ENCODE measurements at places on chromosomes 1 and 21. TPM values are rescaled to one million over a fixed set of nuclear protein-coding genes. Genes with fewer than 3 reads are reported as not detected.

Gene ALPL
- total RNA-seq, result 10.5 TPM

Gene HSD3B2
- total RNA-seq, result not detected

Gene ACTL8
- total RNA-seq, result not detected

Gene PTGER3
- 7.0 TPM for total RNA-seq

Gene LAX1
- 0.20 TPM for total RNA-seq

Gene AMIGO1
- total RNA-seq, result 18.9 TPM

Gene GPA33
- 0.44 TPM for total RNA-seq

DNA sequence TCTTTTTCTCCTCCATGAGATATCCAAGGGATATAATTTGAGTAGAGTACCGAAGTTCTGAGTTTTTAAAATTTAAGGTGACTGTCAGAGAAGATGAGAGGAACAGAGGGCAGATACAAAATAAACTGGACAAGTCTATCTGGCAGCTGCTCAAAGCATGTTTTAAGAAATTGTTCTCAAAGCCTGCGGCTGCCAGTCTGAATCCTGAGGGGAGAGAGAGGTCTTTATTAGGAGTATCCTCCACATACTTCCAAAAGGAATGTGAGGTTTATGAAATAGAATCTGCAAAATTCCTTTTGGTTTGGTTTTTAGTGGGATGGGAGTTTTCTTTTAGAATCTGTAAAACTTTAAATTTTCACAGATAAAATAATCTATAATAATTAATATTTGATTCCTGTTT is 41.3 kb downstream of the TTC13 start:
- DNase-seq, result no peak

- DNase-seq, result no peak
Observed at GRCh38 chr1:172154551-172154950, 265.9 kb upstream of the C1orf105 start.

DNA sequence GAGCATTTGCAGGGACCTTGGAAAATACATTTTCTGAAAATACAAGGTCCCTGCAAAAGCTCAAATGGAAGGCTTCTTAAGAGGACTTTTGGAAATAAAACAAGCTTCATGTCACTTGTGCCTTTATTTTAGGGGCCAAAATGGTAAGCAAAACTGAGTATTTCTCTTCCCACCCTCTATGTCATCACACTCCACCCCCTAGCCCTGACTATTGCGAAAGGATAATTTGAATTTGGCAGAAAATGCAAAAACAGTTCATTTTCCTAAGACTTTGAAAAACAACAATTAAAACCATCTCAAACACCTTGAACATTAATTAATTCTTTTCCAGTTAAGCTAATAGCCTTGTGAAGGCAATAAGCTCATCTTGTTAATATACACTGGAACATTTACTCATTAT is 201.7 kb downstream of the TM2D1 start:
- no peak for DNase-seq

- DNase-seq, result no peak
Observed at GRCh38 chr1:65176056-65176450, 28.1 kb downstream of the AK4 start.

DNA sequence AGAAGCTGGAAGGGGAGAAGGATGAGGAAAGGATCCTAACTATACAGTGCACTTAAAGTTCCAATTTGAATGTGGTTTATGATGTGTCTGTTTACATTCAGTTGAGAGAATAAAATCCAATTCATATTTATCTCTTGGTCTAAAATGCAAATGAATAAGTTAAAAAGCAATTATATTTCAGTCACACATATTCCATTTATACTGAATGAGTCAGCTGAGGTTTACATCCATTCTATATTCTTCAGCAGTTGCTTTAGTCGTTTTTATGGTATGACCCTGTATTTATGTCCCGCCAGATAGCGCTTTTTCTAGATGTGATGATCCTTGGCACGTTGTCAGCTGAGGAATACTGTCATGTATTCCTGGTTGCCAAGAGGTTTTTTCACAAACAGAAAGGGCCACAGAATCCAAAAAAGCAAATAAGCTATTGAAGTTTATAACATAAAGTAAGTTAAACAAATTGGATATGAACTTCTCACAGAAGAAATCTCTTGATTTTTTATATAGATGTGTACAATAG is 866.2 kb downstream of the NCAM2 start:
- peak; percentile 34 for DNase-seq

- peak; percentile 55 for DNase-seq
Observed at GRCh38 chr1:209937996-209938959, at the start of gene SYT14. SYT14 (plus strand) TSS chr1:209938217; CDS start chr1:209938265, 48 bp downstream.

DNA sequence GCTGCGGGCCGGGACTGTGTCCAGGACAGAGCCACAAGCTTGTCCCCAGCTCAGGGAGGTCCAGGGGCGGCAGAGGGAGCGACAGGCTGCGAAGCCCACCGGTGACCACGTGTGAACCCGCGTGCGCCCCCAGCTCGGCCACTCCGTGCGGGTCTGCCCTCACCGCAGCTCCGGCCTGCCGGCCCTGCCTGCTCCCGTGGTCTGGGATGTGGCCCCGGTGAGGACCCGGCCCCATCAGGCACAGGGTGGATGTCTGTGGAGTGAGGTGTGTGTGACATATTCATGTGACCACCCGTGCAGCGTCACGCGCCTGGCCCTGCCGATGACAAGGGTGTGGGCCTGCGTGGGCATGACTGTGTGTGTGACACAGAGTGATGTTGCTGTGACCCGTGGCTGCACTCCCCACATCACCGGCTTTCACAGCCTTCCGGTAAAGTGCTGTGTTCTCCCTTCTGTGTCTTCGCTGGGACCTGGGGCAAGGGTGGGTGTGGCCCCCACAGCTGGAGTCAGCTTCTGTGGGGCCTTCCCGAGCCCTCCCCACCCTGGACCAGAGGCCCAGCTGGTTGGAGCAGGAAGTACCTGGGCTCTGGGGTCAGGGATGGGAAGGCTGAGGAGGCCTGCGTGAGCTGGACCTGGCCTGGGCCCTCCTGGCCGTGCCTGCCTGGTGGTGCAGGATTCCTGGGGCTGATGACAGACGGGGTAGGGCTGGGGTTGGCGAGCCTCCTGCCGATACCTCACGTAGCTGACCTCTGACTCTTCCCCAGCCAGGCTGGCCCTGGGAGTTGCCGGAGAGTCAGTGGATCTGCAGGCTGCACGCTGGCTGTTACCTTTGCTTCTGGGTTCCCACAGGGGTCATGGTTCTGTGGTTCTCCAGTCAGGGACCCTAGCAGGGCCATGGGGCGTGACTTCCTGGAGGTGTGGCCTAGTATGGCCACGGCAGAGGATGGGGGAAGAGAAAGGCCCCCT is 4.1 kb downstream of the RNF223 start:
- DNase-seq, result no peak

DNA sequence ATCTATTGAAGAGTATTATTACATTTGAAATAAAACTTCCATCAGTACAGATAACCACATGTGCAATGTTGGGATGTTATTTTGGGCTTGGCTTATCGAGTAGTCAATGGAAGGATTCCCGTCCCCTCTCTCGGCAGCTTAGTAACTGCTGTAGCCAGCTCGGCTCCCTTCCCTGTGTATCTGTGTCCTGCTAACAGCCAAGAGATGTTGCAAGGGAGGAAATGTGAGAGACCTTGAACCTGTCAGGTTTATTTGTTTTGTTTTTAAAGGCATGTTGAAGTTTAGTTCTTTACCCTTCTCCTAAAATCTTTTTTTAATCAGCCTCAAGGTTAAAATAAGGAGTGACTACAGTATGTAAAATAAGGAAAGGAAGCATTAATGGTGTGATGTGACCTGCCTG is 13.6 kb upstream of the TARS2 start:
- DNase-seq, result no peak

GRCh38 chr1:117828201-117828600 is 101.2 kb downstream of the GDAP2 start:
- DNase-seq, result no peak

DNA sequence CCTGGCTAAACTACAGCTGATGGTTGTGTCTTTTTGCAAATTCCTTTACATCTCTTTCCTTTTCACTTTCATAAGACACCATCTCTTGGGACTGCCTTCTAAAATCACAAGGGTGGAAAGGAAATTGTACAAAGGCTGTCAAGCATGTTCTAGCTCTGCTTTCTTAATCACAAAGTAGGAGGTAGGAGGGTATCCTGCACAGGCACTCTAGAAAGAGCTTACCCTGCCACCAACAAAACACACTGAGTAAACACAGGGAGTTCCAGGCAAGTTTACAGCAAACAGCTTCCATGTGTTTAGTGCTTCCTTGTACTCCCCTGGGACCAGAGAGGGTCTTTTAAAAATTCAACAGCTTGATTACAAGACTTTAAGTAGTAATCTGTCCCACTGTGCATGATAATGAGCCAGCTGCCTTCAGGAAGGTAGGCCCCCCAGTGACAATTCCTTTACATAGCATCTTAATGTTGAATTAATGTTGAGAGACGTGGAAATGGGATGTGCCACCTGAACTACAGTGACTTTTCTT is 2.4 kb downstream of the PLPP3 start:
- no peak for DNase-seq

- no peak for DNase-seq
Observed at GRCh38 chr1:233655301-233655740, 41.4 kb downstream of the KCNK1 start.

DNA sequence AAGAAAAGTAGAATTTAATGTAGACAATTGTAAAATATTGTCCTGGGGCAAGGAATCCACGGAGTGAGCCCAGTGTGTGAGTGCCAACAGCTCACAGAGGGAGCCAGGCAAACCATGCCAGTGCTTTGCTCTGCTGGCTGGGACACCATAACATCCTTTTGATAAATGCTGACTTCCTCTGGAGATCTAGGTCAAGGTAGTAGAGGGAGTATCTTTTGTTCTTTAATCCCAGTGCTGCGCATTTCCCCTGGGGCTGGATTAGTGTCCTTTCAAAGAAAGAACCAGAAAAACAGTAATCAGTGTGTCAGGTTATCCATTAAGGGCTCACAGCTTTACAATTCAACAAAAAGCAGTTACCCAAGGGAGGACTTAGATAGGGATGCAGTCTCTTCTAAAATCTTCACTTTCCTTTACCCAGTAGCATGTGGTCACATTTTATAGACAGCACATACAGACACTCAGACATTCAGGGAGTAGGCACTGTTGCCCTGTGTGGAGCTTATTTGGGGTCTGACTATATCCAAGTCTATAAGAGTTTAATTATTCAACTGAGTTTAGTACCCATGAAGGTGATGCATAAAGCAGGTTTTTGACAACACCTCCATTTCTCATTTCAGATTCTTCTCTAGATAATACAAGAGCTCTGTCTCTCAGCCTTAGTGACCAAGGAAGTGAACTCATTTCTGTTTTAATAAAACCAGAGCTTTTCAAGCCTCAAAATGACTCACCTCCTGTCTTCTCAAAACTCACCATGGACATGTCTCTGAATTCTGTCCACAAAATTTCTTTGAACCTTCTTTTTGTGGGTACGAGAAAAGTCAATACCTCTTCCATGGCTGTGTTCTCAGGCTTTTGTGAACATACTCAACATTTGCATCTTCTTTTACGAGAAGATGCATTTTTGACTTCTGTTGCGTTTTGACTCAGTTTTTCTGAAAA is 215.3 kb downstream of the BRINP2 start:
- DNase-seq, result peak; percentile 20

GRCh38 chr1:84083307-84083706 is 60.8 kb upstream of the PRKACB start:
- DNase-seq, result no peak

All from spinal cord (tissue), 10 donors.